ENCODE measurements at places on chromosomes 1 and 21.

DNA sequence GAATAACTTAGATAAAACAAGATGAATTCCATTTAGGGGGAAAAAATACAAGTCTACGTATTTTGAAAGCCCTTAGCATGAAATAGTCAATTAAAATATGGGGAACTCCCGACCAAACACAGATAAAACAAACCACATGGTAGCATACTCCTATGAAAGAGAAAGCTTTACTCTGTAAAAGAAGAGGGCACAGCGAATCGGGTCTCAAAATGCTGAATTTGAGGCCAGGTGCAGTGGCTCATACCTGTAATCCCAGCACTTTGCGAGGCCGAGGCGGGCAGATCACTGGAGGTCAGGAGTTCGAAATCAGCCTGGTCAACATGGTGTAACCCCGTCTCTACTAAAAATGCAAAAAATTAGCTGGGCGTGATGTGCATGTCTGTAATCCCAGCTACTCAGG is 116.9 kb upstream of the TIAM1 start:
- DNase-seq: no peak

DNA sequence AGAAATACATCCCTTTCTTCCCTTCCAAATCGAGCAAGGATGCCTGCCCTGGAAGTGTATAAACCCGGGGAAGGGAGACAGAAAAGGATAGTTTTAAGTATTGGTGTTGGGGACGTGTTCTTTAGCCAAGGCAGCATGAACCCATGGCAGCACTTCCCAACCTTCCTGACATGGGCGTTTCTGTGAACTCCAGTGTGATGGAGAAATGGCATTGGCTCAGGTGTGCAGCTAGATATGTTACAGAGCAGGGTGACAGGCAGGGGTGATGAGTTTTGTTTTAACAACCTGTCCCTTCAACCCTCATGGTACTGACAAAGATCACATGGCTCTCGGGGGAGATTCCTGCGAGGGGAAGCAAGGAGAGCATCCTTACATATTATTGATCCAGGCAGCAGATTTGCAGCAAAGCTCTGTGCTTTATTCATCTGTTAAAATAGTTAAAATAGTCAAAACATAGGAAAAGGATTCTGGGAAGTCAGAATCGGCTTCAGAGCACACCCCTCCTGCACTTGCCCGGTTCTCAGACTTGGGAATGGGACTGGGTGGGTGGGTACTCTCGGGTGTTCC is 4.0 kb downstream of the MX1 start:
- DNase-seq: no peak

DNA sequence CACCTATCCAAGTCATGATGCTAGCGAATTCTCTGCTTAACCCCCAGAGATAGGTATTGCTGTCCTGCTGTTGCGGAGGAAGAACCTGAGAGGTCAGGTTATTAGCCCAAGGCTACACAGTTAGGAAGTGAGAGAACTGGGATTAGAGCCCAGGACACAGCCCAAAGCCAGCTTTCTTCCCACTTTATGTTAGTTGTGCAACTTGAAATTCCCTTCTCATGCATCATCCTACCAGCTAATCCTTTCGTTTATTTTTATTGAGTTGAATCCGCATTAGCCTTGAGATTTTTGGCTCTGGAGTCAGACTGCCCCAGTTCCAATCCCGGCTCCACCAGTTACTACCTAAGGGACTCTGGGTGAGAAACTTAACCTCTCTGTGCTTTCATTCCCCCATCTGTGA is 65.4 kb downstream of the PLEKHA6 start:
- no peak for DNase-seq

GRCh38 chr1:217770918-217771317 is 139.8 kb downstream of the SPATA17 start:
- DNase-seq: no peak

- DNase-seq: no peak
These were observed 26.4 kb downstream of the HIVEP3 start for GRCh38 chr1:41892301-41892781.

DNA sequence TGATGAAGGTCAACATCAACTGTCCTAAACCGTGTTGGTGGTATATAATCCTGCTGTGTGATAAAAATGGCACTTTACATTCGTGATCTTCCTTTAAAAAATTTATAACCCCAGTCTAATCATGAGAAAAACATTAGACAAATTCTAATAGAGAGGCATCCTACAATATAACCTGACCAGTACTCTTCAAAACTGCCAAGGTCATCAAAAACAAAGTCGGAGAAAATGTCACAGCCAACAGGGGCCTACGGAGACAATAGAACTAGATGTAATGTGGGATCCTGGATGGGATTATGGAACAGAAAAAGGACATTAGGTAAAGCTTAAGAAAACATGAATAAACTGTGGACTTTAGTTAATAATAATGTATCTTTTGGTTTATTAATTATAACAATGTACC is 25.0 kb downstream of the CDKN2C start:
- no peak for DNase-seq

DNA sequence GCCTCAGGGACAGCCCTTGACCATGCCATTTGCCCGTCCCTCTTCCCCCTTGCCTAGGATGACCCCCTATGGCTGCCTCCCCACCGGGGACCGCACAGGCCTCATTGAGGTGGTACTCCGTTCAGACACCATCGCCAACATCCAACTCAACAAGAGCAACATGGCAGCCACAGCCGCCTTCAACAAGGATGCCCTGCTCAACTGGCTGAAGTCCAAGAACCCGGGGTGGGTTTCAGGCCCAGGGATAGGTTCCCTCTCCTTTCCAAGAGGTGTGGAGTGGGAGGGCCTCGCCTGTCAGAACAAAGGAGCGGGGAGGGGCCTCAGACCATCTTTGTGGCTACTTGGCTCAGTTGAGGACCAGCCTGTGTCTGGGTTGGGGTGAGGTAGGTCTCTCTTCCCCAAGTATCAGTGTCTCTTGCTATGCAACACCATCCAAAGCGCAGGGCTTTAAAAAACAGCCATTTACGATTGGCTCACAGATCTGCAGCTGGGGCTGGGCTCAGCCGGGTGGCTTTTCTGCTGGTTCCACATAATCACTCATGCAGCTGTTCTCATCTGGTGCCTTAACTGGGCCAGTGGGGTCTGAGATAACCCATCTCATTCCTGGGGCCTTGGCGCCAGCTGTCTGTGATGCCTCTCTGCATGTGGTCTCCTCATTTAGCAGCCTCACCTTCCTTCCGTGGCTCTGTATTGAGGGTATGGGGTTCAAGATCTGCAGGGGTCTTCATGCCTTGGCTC is 71.7 kb downstream of the PIK3CD start:
- DNase-seq: no peak

DNA sequence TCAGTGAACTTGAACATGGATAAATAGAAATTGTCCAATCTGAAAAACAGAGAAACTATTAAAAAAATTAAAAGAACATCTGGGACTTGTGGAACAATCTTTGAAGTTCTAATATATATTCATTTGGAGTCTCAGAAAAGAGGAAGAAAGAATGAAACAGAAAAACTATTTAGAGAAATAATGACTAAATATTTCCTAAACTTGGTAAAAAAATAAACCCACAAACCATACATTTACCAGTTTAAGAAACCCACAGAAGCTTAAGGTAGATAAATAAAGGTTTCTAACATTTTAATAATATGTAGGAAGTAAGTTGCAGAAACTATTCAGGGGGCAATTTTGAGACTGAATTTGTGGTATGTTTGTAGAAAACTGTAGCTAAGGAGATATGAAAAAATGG is 437.8 kb downstream of the PTBP2 start:
- DNase-seq: no peak

DNA sequence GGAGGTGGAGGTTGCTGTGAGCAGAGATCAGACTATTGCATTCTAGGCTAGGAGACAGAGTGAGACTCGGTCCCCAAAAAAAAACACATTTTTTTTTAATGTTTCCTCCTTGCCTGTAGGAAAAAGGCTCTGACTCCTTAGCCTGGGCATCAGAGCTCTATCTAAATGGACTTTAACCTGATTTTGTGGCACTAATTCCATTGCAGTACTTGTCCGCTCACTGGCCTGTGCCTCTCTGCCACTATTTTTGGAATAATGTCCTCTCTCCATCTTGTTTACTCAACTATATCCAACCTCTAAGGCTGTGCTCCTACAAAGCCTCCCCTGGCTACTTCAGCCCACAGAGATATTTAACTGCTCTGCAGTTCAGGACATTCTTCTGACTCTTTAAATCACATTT is 26.5 kb downstream of the METTL18 start:
- DNase-seq: no peak

- no peak for DNase-seq
These were observed 58.3 kb upstream of the MAP1LC3C start for GRCh38 chr1:242056988-242057744.

- DNase-seq: no peak
These were observed 75.9 kb downstream of the LRRC8C start for GRCh38 chr1:89708751-89709375.

- no peak for DNase-seq
These were observed 284.5 kb downstream of the ASTN1 start for GRCh38 chr1:176879784-176880620.

GRCh38 chr1:150151291-150152181 is 1.8 kb downstream of the PLEKHO1 start:
- peak; percentile 42 for DNase-seq

GRCh38 chr1:214678386-214678785 is 75.4 kb downstream of the CENPF start:
- DNase-seq: no peak

DNA sequence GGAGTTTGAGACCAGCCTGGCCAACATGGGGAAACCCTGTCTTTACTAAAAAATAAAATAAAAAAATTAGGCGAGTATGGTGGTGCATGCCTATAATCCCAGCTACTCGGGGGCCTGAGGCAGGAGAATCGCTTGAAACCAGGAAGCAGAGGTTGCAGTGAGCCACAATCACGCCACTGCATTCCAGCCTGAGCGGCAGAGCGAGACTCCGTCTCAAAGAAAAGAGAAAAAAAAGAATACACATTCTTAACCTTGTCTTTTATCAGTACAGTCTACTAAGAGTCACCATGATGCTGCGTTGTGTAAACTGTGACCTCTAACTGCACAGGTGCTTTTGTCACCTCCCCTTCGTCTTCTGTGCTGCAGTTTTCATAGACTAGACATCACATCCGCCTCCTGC is 37.2 kb downstream of the PCNT start:
- DNase-seq: no peak

DNA sequence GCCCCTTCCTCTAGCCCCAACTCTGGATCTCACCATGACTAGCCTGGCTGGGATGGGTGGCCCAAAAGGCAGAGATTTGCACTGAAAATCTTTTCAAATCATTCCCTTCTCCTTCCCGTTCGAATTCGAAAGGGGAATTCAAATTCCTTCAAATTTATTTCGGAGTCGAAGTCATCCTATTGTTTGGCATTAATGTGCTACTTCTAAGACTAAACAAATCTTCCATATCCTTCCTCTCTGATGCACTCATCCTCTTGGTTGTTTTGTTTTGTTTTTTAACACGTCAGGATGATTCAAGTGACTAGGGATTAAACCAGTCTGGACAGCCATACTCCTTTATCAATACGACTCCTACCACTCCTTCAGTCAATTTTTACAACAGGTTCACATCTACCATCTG is 95.5 kb upstream of the SGIP1 start:
- DNase-seq: no peak

DNA sequence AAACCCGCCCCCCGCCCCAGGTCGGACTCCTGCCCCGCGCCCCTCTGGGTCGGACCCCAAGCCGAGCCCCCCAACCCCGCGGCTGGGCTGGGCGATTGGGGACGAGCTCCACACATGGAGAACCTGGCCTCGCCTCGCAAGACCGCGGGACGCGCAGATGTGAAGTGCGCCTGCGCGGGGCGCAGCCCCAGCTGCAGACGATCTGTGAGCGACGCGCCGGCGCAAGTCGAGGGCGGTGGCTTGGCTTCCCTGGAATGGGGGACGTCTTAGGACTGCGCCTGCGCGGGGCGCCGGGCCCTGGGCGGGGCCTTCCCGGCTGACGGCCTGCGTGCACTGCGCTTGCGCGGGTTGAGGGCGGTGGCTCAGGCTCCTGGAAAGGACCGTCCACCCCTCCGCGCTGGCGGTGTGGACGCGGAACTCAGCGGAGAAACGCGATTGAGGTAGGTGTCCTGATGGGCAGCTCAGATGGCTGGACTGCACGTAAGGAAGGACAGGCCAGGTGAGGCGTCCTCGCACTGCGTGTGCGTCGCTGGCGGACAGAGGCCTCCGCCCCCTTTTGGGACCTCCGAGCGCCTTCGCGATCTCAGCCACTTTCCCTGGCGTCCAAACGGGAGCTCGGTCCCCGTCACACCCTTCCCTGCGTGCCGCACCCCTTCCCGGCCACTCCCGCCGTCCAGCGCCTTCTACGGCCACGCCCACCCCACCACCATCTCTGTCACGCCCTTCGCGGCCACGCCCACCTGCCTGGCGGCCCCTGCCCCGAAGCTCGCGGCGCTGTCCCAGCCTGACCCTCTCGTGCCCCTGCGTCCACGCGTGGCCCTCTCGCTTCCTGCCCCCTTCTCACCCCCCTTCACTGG is at the start of gene PRMT2:
Gene PRMT2, plus strand, starts transcription at position 351 of the 857 bp plus-strand sequence. CDS start 1,278 bp downstream, outside the sequence.
- peak; percentile 96 for DNase-seq

GRCh38 chr1:235885655-235886262 is 19.1 kb upstream of the LYST start:
- no peak for DNase-seq

DNA sequence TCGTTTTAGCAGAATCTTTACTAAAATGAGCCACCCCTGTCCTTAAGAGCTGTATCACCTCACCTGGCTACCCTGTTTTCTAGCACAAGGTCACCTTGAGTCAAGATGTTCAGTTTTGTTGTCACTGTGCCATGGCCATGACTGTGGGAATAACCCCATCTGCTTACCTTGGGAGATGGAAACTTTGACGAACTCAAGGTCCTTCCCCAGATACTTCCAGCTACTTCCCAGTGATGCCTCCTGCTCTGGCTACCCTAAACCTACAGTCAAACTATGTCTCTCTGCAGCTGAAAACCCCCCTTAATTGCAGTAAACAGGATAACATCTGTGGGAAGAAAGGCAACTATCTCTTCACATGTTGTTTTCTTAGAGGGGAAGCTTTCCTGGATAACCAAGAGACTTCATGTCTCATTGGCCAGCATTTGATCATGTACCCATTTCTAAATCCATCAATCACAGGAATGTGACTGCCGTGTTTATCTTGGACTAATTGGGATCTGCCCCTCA is 89.5 kb upstream of the C1orf21 start:
- no peak for DNase-seq

DNA sequence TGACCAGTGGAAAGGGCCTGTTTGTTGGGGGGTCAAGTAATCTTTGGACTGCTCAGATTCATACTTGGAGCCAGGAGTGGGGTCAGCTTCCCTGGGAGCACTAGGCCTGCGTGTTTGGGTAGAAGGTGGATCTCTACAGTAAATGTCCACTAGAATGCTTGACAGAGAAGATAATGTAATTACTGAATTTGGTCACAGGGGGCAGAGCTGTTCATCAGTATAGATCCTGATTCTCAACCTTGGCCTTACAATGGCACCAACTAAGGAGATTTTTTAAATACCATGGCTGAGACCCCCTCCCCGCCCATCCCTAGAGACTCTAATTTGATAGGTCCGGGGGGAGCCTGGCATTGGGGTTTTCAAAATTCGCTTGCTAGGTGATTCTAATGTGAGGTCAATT is 217.5 kb upstream of the PLXNA2 start:
- DNase-seq: no peak
